ENCODE measurements at places on chromosomes 12 and 14. TPM values are rescaled to one million over a fixed set of nuclear protein-coding genes. Genes with fewer than 3 reads are reported as not detected.

NFE2 gene
- total RNA-seq: 1.2 TPM

STAB2 gene
- total RNA-seq: 0.75 TPM

FERMT2 gene
- total RNA-seq: 156 TPM

LIN7A gene
- 17.3 TPM for total RNA-seq

CD27 gene
- not detected for total RNA-seq

Data from cardiac septum (tissue), 1 donor.